Breast epithelium (tissue), 4 donors: ENCODE measurements at places on chromosomes 12 and 14.

DNA sequence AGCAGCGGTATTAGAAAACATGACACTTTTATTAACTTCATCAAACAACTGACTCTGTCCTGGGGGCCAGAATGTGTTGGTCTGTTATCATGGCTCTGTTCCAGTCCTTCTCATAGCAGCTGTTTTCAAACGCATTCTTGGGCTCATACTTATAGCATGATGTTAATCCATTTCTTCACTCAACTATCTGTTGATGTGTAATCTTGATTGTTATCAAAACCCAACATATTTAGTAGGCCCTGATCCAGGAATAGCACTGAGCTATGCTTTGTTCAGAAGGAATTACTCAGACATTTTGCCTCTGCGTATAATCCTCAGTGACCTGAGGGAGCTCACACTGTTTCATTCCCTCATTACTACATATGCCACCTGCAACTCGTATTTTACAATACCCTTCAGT, 315.9 kb downstream of the BMP4 start:
- DNase-seq, result no peak

DNA sequence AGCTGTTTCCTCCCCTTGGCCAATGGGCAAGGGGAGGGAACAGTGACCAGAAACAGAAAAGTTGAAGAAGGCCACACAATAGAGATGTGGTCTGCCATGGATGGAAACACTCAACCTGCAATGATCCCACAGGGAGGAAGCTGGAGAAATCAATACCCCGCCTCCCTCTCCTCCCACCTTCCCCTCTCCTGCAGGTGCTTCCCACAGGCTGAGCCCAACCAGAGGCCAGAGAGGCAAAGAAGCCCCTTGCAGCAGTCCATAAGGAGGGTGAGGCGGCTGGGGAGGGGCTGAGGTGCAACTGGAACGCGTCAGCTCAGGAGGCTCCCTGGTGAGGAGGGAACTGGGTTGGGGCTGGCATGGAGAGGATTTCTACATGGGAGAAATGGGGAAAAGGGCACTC, 84.0 kb downstream of the RNF34 start:
- DNase-seq, result no peak

DNA sequence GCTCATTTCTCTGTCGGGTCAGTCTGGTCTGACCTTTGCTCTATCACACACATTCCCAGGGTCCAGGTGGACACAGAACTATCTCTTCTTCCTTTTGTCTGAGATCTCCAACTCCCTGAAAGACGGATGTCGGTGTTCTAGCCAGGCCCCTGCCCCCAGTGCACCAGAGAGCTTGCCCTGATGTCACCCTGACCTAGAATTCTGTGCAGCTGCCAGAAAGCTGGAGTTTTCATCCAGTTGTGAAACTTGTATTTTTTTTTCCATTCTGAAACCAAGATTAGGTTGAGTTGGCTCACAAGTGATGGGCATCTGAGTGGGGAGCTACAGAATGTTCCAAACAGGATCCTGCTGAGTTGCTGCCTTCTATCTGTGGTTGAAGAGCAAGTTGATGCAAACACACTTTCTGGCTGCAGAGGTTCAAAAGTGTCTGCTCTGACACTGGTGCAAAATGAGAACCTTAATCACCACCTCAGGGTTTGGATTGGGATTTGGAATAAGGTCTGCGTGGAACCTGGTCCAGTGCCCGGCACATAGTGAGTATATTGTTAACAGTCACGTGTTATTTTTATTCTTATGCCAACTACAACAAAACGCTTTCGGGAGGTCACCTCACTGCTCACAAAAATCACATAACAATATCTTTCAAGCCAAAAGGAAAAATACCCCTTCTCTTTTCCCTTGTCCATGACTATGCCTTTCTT, 211.5 kb downstream of the SLC15A4 start:
- DNase-seq, result no peak

DNA sequence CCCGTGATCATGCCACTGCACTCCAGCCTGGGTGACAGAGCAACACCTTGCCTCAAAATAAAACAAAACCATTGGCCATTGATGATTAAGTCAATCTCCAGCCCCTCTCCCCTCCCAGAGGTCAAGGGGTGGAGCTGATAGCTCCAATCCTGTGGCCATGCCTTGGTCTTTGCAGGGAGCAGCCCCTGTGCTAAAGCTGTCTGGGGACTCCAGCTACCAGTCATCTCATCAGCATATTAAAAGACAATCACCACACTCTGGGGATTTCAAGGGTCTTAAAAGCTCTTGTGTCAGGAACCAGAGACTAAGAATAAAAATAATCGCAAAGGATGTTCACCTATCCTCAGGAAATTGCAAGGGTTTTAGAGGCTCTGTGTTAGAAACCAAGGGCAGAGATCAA, 30.6 kb downstream of the HCAR2 start:
- DNase-seq, result no peak

- no peak for DNase-seq
Observed at GRCh38 chr12:98399532-98399931, 115.9 kb upstream of the TMPO start.

- DNase-seq, result no peak
Observed at GRCh38 chr14:65057695-65058094, 44.6 kb downstream of the MAX start.

- no peak for DNase-seq
Observed at GRCh38 chr12:45536284-45536683, 193.2 kb upstream of the ARID2 start.

GRCh38 chr12:54452628-54453027, 20.8 kb downstream of the GTSF1 start:
- no peak for DNase-seq

DNA sequence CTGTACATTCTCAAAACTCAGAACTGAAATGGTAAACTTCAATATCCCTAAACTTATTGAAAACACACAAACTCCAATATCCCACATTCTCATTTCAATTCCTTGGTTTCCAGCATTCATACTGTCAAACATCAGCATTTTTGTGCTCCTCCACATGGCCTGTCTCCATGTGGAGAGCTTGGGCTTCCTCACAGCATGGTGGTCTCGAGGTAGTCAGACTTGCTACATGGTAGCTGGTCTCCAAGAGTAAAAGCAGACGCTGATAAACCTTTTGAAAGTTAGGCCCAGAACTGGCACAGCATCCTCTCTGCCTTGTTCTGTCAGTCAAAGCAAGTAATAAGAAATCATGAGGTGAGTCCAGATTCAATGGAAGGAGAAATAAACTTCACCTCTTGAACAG, 70.5 kb downstream of the VCPKMT start:
- no peak for DNase-seq

GRCh38 chr14:104290058-104290667, 151.8 kb downstream of the KIF26A start:
- no peak for DNase-seq

- no peak for DNase-seq
Observed at GRCh38 chr14:93967637-93968250, 8.6 kb downstream of the ASB2 start.

- no peak for DNase-seq
Observed at GRCh38 chr12:30622509-30622908, 73.2 kb downstream of the IPO8 start.

GRCh38 chr12:59185295-59185694, 265.0 kb upstream of the LRIG3 start:
- no peak for DNase-seq

- DNase-seq, result no peak
Observed at GRCh38 chr12:108803428-108804105, 53.8 kb downstream of the SSH1 start.

DNA sequence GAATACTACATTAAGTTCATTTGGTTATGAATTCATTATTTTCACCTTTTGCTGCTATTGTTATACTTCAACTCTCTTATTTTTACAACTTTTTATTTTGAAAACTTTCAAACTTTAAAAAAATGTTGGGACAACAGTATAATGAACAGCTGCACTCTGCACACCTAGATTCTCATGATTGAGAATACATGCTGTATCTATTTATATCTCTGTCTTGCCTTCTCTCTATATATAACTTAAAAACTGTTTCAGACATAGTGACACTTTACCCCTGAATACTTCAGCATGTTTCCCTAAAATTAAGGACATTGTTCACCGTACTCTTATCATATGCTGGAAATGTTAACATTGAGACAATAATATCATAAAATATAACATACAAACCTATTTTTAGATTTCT, 237.1 kb downstream of the GPHN start:
- DNase-seq, result no peak

DNA sequence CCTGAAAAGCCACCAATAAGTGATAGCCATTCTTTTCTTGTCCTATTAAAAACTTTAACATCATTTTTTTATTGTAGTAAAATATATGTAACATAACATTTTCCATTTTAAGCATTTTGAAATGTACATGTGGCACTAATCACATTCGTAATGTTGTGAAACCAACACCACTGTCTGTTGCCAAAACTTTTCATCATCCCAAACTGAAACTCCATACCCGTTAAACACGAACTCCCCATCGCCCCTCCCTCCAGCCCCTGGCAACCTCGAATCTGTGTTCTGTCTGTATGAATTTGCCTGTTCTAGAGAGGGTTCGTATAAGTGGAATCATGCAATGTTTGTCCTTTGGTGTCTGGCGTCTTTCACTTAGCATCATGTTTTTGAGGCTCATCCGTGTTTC, 75.9 kb downstream of the CCDC92 start:
- DNase-seq, result no peak

DNA sequence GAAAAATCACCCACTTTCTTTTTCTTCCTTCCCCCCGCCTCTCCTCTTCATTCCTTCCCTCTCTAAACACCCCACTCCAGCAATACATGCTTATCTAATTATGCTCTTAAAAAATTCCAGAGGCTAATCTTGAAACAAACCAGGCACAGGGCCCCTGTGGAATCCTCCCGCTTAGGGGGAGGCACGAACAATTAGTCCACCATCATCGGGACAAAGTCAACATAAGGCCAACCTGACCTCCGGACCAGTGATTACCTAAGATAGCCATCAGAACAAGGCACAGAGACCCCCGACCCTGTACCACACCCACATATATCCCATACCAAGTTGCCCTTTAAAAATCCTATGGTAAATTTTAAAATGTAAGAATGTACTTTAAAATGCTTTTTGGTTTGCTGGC, 47.1 kb downstream of the KIF21A start:
- no peak for DNase-seq

DNA sequence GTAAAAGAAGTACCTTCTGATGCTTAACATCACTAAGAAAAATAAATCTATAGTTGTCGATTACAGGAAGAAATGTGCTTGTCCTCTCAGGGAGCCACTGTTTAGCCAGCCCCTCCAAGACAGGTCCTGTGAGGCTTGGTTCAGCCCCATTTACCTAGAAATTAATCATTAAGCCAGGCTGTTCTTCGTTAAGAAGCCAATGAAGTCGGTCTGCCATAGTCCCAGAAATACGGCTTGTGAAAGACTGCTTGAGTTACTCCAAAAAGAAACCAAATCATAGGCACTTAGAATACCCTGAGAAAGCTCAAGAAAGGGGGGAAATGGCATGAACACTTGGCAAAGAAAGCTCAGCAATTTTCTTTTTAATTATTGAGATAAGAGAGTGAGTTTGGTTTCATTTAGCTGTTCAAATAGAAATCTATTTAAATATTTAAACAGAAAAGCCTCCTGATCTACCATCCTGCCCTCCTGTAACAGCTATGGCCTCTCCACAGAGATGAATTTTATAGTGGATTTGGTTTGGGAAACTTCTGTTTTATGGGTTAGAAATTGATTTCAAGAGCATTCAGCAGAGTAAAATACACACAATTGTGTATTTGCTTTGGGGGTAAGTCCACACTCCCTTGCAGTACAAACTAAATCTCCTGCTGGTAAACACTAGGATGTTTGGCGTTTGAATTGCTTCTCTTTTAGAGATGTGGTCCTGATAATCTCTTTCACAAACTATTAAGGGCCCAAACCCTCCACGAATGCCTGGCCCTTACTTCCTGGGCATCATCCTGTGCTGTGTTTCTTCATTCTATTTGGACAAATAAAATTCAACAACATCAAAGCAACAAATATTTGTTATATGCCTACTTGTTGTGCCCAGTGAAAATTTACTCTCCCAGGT, 234.4 kb downstream of the SEC23A start:
- no peak for DNase-seq

DNA sequence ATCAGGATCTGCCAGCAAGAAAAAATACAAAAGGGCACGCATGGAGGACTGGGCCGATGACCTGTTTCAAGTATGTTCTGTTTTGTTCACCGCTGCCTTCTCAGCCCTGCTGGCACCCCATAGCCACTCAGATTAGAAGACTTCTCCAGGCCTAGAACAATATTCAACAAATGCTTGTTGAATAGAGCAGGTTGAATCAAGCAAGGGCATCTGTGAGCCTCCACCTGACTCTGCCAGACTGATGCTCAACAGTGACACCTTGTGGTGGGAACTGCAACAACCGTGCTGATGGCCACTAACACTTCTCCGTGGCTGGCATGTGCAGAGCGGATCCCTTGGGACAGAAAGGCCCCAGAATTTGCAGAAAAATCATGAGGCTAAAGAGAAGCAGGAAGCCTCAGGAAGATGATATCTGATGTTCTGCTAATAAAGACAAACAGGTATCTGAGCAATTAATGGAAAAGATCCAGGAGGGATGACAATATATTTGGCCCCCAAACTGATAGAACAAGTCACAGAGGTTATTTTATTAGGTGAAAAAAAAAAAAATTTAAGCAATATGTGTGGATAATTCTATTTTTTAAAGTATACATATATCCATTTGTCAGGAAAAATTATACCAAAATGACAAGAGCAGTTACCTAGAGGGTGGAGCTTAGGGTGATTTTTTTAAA, 114.3 kb downstream of the KSR2 start:
- no peak for DNase-seq

- no peak for DNase-seq
Observed at GRCh38 chr14:87349921-87350320, 643.1 kb downstream of the GALC start.

- no peak for DNase-seq
Observed at GRCh38 chr12:14854586-14855183, 11.4 kb upstream of the ART4 start.

- no peak for DNase-seq
Observed at GRCh38 chr14:92938235-92938875, 15.4 kb downstream of the CHGA start.

DNA sequence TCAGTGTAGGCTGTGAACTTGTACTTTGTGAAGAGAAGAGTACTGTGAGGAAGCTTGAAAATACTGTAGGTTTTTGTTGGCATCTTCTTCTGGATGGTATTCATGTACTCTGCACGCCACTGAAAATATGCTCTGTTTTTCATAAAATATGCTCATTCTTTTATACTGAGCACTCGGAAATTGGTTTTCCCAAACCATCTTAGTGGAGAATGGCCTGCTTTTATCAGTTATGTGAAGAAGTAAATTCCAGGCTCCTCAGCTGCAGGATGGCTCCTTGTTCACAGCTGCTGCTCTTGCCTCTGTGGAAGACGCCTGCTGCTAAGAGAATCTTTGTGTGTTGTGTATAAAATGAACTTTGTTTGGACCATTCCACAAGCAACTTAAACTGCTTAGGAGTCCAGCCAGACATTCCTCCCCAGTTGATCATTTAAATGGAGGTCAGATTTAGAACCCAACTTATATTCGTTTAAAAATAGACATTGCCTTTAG, 443.5 kb upstream of the RGS6 start:
- no peak for DNase-seq

GRCh38 chr12:104190641-104191176, 24.9 kb upstream of the TXNRD1 start:
- no peak for DNase-seq
